Spinal cord (tissue), 10 donors: ENCODE measurements at places on chromosomes 11 and 22. TPM values are rescaled to one million over a fixed set of nuclear protein-coding genes. Genes with fewer than 3 reads are reported as not detected.

- DNase-seq: peak; percentile 24
These were observed 26.2 kb upstream of the GCAT start for GRCh38 chr22:37781434-37782059.

DNA sequence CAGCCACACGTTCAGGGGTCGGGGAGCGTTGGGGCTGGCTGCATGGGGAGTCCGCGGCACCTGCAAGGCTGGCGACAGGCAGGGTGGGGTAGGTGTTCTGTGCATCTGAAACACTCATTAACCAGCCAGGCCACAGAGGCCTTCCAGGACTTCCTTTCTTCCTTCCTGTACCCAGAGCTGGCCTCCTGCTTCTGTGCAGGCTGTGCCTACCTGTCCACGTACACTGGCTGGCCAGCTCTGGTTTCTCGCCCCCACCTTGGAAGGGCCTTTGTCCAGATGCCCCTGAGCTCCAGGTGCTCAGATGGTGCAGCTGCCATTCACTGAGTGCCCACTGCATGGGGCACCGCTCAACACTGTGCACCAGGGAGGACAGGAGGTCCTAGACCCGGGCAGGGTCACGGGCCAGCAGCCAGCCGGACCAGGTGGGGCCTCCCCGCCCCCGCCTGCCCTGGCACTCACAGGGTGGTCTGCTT is 15.9 kb downstream of the TTLL12 start:
- no peak for DNase-seq

DNA sequence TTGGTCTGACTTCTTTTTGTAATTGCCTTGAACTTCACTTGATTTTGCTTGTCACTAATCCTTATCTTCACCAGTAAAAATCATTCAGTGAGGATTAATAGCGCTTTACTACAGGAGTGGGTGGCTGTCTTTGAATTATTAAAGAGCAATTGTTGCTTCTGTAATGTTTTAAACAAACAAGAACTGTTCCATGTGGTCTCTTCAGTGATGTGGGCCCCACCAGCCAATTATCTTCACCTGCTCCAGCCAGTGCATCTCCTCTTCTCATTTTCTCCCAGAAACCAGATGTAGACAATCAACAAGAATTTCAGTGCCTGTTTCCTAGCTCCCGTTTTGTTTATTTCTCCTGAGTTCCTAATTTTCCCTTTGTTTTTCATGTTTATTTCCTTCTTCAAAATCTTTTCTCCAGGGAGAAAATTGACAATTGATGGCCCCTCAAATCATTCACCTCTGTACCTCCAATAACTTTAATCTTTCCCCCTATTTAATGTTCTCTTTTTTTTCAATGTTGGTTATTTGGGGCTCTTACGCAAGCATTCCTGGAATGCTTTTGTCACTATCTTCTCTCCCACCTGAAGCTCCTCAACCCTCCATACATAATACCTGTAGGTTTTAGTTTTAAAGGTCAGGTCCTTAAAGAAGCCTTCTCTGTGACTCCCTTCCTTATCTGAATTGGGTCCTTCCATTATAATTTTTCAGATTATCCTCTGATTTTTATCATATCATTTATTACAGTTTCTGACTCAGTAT is 115.1 kb downstream of the ARFGAP2 start:
- DNase-seq: no peak

DNA sequence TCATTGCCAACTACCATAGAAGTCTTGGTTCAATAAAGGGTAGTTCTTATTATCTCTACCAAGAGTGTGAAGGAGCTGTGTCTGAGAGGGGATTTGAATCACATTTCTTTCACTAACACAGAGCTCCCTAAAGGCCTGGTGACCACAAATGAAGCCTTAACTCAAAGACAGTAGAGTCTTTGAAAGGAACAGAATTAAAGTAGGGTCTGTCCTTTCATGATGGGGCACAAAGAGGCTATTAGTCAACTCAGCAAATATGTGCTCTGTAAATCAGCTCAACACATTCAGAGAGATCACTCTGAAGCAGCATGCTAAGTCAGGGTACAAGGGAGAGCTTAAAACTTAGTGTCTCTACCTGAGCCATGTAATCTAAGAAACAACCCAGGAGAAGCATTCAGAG is 212.4 kb upstream of the SYN3 start:
- DNase-seq: no peak

DNA sequence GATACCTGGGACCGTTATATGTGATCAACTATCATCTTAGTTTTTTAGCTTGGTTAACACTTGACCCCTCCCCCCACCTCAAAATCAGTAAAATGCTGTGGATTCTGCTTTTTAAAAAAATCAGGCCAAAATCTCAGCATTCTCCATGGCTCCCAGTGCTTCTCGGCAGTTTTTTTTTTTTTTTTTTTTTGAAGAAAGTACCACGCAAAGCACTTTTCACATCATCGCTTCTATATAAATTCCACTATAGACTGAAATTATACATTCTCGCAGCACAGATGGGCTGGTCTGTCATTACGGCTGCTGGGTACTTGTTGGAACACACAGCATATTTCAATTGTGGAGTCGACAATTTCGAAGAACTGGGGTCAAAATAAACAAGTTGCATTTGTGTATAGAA is 67.7 kb upstream of the PPARA start:
- no peak for DNase-seq

DNA sequence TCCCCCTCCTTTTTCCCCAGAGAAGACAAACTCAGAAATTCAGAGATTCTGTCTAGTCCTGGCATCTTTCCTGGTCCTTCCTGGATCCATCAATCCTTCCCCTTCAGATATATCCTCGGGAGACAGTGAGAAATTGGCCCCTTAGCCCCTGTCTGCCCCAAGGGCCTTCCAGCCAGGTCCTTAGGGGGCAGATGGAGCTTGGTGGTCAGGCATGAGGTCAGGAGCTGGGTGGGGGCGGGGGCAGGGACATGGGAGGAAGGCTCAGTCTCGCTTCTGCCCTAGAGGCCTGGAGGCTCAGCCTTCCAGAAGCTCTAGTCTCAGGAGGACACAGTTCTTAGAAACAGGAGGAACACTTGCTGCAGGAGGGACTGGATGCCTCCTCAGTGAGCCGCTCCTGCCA is 207.7 kb upstream of the TBCEL start:
- no peak for DNase-seq

DNA sequence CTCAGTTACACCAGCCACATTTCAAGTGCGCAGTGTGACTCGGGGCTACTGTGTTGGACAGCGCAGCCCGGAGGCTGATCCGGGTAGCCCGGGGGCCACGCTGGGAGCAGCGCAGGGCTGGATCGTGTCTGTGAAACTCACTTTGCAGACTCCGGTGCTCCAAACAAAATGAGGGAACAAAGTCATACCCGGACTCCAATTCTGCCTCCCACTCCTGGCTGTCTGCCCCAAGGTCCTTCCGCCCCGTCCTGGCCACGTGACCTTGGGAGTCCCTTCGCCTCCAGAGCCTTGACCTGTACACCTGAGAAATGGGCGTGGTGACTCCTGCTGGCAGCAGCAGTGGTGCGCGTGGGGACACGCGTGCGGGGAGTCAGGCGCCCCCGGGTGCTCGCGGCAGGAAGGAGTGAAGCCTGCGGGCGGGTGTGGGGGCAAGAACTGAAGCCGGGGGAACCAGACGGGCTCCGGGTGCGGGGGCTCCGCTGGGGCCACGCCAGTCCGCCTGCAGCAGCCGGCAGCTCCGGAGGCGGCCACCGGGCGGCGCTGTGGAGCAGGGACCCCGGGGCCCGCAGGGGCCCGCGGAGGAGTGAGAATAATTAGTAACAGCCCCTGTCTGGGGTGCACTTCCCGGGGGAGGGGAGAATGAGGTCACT is 42.4 kb downstream of the KCNJ4 start:
- no peak for DNase-seq

GRCh38 chr11:45924927-45925326 is 2.5 kb downstream of the LARGE2 start:
- no peak for DNase-seq

DNA sequence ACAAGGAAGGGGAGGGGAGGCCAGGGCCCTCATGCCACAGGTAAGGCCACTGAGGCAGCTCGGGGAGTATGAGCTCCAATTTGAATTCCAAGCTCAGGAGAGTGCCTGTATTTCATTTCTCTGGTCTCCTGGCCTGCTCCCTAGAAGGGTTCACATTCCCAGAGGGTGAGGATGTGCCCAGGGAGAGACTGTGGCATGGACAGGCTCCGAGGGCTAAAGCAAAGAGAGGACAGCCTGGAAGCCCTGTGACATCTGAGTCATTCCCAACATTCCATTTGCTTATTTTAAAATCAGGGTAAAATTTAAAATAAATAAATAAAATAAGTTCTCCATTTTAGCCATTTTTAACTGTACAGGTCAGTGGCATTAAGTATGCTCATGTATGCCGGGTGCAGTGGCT is 18.6 kb upstream of the FOLR1 start:
- DNase-seq: no peak

DNA sequence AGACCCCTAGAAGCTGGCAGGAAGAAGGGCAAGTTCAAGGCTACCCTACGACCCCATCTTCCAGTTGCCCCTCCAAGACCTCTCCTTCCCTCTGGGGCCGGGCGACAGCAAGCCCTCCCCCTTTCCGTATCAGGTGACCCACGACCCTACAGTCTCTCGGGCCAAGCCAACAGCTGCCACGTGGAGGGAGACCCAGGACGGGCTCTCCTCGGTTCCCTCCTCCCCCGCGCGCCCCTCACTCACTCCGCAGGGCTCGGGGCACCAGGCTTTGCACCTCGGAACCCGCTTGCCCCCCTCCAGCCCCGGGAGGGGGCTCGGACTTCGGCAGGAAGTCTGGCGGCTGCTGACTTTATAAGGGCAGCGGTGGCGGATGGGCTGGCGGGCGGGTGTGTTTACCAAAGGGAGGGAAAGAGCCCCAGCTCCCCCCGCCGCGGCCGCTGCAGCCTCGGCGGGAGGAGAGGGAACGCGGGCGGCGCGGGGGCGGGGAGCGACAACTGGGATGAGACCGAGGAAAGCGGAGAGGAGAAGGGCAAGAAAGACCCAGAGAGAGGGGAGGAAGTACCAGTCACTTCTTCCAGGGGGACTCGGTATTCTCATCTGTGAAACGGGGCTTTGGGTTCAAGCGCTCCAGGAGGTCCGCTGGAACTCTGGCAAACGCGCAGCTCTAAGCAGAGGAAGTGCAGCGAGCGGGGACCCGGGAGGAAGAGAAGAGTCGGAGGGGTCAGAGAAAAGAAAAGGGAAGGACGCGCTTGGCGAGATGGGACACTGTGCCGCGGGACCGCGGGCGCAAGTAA is 767 bp downstream of the SLC43A1 start:
- no peak for DNase-seq

- no peak for DNase-seq
These were observed 15.8 kb upstream of the MMP20 start for GRCh38 chr11:102640946-102641345.

DNA sequence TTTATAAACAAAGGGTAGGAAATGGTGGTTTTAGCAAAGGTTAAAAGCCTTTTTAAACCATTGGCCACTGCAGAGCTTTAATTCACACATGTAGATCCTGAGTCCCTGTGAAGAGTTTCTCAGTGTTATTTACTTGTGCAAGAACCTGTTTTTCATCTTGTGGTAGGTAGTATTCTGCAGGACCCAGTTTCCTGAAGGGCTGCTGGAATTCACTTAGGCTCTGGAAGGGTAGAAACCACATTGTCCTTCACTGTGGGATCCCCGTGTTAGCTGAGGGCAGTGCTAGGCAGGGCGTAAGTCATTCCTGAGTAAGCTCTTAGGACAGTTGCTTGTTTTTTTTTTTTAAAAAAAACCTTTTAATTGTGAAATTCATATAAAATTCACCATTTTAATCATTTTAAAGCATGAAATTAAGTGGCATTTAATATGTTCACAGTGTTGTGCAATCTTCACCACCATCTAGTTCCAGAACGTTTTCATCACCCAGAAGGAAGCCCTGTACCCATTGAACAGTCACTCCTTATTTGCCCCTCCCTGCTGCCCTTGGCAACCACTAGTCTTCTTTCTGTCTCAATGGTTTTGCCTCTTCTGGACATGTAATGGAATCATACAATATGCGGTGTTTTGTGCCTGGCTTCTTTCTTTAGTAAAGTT is 77.7 kb downstream of the C22orf31 start:
- DNase-seq: no peak

- DNase-seq: no peak
These were observed 1.2 kb upstream of the LMO2 start for GRCh38 chr11:33892906-33893594.

DNA sequence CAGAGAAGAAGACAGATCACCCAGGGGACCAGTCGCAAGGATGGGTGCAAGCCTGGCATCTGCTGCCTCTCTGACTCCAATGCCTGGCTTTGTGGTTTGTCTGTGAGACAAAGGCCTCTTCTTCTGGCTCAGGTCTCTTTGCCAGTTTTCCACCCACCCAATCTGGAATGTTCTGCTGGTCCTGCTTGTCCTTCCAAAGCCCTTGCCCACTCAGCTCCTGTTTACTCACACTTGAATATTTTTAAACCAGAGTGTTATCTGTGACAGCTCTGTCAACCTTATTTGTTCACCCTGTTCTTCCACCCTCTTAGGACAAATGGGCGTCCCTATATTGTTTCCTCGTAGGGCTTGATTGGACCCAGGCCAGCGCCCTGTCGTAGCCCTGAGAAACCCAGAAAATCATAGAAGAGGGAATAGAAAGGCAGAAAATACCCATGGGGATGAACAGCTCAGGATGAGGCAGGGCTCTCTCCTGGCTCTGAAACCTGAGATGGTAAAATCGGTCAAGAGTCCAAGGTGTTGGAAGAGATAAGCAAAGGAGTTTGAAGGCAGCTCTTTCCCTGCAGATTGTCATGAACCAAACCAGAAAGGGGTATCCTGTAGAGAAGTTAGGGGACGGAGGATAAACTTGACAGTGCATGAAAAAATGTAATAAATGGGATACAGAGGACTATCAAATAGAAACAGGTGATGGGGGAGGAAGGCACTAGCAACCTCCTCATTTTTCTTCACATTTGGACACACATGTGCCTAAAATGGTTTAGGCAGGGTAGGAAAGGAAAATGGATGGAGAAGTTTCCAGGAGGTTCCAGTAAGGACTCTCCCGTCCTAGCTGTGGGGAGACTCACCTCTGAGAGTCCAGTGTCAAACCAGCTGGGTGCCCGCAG is 651 bp downstream of the CRYAB start:
- DNase-seq: no peak

GRCh38 chr22:30490399-30490798 is 15.1 kb downstream of the SEC14L4 start:
- DNase-seq: no peak

The PRRG4 gene
- 0.98 TPM for polyA plus RNA-seq

The SCGB1A1 gene
- not detected for polyA plus RNA-seq

The APOBEC3G gene
- 3.2 TPM for polyA plus RNA-seq

The ANGPTL5 gene
- polyA plus RNA-seq: 0.59 TPM

The GVQW3 gene
- 11.9 TPM for polyA plus RNA-seq

The OR2AG1 gene
- polyA plus RNA-seq: 0.05 TPM

The SPA17 gene
- polyA plus RNA-seq: 23.8 TPM

The APOA4 gene
- not detected for polyA plus RNA-seq

The SF3A1 gene
- 140 TPM for polyA plus RNA-seq
